ENCODE measurements at places on chromosomes 11 and 22.

DNA sequence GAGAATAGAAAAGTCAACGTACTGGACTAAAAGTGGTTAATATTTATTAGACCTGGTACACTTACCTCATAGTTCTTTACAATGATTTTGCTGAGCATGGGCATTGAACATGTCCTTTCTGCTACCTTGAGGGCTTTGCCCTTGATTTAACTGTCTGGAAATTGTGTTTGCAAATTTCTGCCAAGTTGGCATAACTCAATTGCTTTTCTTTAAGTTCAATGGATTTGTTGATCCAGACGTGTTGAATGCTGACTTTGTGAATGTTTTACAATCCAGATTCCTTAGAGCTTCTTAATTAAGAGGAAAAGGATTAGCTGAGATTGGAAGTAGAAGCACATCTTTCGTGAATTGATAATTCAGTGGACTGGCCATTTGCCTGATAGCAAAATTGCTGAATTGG is 7.2 kb upstream of the OR4X2 start:
- DNase-seq: no peak

DNA sequence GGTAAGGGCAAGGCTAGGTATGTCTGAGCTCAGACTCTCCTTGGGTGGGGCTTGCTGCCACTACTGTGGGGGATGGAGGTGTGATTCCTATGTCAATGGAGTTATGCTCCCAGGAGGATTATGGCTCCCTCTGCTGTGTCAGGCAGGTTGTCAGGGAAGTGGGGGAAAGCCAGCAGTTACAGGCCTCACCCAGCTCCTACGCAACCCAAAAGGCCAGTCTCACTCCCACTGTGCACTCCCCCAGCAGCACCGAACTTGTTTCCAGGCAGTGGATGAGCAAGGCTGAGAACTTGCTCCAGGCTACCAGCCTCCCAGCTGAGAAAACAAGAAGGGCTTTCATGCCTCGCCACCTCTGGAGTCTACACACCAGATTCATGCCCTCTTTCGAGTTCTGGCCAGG is 18.2 kb downstream of the C11orf91 start:
- DNase-seq: no peak

GRCh38 chr11:97607291-97608000 is 1217.6 kb downstream of the JRKL start:
- no peak for DNase-seq

DNA sequence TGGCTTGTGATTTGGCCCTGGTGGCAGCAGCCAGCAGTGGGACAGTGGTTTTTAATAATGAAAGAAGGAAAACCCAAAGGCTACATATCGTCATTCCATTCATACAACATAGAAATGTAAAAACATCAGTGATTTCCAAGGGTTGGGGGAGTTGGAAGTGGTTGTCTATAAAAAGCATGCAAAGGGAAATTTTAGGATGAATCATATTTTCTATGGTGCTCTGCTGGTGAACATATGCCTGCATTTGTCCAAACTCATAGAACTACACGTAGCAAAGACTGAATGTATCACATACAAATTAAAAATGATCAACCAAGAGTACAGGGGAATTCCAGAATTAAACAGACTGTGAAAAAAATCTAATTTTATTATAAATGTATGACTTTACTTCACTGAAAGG is 11.1 kb downstream of the OR5B3 start:
- no peak for DNase-seq

DNA sequence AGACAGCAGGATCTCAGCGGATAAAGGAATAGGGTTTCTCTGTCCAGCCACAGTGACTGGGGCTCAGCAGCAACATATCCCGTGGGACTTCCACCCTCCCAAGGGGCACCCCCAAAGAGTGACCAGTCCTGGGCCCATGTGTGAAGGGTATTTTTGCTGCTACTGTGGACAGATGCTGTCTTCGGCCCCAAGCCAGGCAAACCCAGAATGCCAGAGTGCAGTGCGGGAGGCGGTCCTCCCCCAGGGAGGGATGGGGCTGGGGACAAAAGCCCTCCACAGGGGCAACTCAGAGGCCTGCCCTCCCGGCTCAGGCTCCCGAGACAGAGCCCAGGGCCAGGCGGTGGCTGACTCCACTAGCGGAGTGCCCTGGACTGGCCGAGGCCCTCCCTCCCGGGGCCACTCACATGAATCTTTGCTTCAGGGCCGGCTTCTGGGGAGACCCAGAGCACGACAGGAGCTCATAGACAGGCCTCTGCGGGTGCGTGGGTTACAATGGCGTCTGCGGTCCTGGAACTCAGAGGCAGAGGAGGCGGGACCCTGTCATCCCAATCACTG is 34.7 kb upstream of the WNT7B start:
- DNase-seq: no peak

DNA sequence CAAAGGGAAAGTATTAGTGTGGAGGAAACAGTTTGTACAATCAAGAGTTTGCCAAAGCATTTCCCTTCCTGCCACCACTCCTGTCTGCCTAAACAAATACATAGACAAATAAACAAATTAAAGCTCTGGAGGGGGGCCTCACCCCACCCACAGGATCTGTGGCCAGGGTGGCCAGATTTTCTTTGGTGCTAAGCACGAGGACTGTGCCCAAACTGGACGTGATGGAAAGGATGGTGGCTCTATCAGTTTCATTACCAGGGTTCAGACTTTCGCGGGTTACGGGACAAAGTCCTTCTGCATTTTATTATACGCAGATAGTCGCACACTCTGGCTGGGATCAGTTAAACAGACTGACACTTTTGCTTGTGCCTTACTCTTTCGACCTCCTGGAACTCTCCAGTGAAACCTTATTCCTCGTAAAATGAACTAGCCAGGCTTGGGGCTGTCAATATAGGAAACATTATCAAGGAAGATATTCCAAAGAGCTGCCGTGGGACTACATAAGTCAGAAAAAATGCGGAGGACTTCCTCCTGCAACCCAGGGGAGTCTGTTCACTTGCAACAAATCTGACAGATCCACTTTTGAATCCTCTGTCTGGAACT is 11.2 kb downstream of the BARX2 start:
- no peak for DNase-seq

DNA sequence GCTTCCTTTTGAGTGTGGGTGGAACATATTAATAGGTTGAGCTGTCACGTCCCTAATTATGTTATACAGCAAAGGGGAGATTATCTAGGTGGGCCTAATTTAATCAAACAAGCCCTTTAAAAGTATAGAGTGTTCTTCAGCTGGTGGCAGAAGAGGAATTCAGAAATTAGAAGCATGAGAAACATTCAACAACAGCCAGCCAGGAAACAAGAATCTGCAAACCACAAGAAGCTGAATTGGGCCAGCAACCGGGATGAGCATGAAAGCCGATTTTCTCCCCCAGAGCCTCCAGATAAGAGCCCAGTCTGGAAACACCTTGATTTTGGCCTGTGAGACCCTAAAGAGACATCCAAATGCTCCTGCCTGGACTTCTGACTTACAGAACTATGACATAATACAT is 105.8 kb upstream of the LDLRAD3 start:
- DNase-seq: no peak

- no peak for DNase-seq
Measured at GRCh38 chr11:33772300-33772699, 2.0 kb downstream of the FBXO3 start.

- no peak for DNase-seq
Measured at GRCh38 chr22:20530368-20531153, 23.2 kb downstream of the MED15 start.

- DNase-seq: no peak
Measured at GRCh38 chr11:122879785-122880184, 2.8 kb upstream of the JHY start.

DNA sequence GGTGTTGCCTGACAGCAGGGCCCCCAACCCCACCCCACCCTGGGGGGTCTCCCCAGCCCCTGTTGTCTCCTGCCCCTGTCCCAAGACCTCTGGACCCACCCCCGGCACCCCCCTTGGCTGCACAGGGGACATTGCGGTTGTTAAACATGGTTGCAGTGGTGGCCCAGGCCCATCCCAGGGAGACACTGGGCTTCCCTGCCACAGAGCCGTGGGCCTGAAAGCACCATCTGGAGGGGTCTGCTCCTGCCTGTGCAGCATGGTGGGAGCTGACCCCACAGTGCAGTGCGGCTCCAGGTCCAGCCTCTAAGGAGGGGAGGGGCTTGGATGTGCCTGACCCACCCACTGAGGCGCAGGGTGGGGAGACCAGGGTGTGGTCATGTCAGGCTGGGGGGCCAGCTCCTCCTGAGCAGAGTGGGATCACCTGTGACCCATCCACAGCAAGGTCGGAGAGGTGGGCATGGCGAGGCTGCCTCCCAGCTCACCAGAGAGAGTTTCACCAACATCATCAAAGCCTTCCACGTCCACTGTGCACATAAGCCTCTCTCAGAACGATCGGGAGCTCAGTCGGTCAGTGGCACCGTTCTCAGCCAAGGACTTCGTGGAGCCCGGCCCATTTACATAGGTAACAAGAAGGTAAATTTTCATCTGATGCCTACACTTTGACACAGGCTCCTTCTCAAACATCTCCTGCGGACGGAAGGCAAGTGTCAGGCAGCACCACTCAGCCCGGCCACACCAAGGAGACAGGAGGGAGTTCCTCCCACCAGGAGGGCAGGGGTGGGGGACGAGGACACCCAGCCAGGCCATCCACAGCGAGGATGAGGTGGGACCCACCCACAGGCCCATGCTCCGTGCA is 201.1 kb downstream of the BRD1 start:
- DNase-seq: no peak

DNA sequence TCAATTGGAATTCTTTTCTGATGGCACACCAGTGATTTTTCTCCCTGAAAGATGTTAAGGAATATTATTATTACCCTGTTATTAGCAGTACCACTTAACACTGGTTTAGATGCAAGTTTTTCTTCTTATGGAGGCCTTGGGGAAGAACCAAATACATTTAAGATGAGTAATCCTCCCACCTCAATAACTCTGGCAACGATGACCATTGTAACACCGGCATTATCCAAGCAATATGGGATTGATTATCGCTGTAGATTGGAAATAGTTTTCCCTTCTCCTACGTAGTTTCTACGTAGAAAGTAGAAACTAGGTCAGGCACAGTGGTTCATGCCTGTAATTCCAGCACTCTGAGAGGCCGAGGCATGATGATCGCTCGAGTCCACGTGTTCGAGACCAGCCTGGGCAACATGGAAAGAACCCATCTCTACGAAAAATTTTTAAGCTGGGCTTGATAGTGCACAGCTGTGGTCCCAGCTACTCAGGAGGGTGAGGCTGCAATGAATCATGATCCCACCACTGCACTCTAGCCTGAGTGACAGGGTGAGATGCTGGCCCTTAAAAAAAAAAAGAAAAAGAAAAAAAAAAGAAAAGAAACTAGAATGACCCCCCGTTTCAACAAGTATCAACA is 45.5 kb downstream of the PACSIN2 start:
- no peak for DNase-seq

GRCh38 chr11:18791207-18791968 is at the start of gene PTPN5:
Gene PTPN5, minus strand, starts transcription at chr11:18791798. Its CDS starts 19,840 bp downstream, at chr11:18771958.
- DNase-seq: no peak

DNA sequence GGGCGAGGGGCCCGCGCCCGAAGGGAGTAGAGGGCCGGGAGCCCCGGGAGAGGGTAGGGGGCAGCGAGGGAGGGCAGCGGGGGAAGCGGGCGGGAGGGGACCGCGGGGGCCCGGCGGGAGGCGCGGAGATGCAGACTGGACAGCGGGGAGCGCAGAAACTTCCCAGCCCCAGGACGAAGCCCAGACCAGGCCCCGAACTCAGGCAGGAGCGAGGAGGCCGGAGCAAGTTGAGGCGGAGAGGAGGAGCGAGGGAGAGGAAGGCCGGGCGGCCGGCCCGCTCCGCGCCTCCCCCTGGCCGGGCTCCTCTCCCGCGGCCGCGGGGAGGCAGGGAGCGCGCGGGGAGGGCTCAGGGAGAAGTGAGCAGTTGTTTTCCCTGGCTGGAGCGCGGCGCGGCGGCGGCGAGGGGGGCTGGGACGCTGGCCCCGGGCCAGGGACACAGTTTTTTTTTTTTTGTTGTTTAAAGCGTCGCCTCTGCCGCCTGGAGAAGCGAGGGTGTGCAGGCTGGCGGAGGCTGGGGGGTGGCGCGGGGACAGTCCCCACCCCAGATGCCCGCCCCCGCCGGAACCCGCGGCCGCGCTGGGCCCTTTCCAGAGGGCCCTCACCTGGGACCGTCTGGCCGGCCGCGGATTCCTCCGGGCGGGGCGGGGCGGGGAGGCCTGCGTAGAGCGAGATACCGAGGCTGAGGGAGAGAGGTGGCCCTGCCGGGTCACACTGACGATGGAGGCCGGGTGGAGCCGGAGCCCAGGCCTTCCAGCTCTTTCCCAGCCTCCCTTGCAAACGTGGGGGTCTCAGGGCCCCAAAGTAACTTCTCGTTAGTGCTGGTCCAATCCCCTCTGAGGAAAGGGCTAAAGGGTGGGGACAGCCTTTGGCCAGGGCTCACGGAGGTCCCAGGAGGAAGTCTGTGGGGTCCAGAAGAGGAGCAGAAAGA is at the start of gene LTBP3:
TSS of gene LTBP3 (minus strand) at position 358 of the 928 bp plus-strand sequence. CDS start 400 bp downstream, outside the sequence.
- DNase-seq: peak; percentile 25

DNA sequence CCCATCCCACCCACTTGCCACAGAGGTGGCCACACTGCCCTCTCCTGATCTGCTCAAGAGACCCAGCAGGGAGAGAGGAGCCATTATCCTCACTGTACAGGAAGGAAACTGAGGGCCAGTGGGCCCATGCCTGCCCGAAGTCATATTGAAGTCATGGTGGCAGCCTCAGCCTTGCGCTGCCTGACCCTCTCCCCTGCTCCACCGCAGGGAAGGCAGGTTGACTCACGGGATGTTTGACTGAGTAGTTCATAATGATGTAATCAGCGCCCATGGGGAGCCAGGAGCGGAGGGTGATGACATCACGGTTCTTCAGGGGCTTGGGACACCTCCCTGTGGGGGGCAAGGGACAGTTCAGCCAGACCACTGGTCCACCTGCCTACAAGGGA is 6.1 kb upstream of the ARAP1 start:
- DNase-seq: no peak

GRCh38 chr22:23745791-23746190 is 5.1 kb downstream of the ZNF70 start:
- DNase-seq: no peak

DNA sequence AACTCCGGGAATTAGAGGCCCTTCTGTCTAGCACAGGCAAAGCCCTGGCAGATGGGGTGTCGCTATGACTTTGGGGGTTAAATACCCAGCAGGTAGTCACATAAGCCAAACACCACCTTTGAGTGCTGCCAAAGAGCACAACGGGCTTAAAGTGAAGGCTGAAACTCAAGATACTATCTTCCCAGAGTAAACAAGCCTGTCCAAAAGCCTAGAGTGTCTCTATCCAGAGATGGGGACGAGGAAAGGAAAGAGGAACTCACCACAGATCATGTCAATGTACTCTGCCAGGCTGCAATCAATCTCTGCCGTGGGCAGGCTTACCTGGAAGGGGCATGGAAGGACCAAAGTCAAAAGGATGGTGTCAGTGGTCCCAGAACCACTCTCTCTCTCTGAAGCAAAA is 14.5 kb downstream of the TMEM25 start:
- no peak for DNase-seq

DNA sequence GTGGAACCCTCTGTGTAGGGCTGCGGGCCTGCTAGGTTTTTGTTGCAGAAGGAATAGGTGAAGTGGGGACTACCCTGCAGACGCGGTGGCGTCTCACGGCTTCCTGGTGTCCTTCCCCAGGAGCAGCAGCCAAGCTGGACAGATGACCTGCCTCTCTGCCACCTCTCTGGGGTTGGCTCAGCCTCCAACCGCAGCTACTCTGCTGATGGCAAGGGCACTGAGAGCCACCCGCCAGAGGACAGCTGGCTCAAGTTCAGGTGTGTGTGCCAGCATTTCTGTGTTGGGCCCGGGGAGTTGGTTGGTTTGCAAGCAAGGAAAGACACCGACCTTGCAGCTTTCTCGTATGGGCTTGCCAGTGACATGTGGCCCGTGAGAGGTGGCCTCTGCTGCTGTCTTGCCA is 15.3 kb downstream of the TAB1 start:
- DNase-seq: no peak

GRCh38 chr11:116376547-116376946 is 396.2 kb downstream of the BUD13 start:
- DNase-seq: no peak

Measured in NCI-H1694 (cell line).